ENCODE measurements at places on chromosomes 11 and 22. TPM values are rescaled to one million over a fixed set of nuclear protein-coding genes. Genes with fewer than 3 reads are reported as not detected.

Gene OR52N4
- total RNA-seq = 0.52 TPM

- DNase-seq = peak; percentile 65
These were observed 28.2 kb upstream of the JAM3 start for GRCh38 chr11:134040386-134041302.

DNA sequence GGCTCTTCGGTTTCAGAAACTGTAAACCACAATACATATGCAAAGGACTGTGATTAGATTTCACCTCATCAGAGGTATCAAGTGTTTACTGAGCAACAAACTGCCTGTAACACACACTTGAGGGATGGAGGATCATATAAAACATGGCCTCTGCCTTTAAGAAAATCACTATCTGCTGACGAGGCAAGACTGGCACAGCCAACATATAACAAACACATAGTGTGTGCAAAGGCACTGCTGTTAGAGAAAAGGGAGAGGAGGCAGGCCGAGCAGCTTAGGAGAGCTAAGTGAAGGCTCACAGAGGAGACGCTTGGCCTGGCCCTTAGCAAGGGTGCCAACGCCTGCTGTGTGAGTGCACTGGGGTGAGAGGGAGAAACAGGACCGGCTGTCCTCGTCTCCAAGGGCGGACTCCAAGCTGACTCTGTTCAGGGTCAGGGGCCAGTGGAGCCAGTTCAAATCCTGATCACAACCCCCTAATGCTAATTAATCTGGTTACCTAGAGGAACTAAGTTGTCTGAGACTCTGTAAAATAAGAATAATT, 48.2 kb downstream of the LRFN4 start:
- DNase-seq = no peak

- DNase-seq = no peak
These were observed 292.6 kb downstream of the NTM start for GRCh38 chr11:131662993-131663392.

DNA sequence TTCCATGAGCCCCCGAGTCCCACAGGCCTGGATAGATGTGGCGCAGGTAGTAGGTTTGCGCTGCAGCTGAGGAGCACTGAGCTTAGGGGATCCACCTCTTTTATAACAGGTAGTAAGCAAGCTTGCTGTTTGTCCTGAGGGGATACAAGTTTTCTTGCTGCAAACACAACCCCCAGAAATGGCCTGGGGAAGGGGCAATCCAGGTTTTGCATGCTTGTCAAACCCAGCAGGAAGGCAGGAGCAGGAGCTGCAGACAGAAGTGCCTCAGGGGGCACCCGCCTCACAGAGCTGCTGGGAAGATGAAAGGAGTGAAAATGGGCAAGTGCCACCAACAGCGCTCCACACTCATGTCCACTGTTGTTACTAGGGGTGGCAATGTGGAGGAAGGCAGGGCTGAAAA, 18.5 kb downstream of the APOL5 start:
- no peak for DNase-seq

DNA sequence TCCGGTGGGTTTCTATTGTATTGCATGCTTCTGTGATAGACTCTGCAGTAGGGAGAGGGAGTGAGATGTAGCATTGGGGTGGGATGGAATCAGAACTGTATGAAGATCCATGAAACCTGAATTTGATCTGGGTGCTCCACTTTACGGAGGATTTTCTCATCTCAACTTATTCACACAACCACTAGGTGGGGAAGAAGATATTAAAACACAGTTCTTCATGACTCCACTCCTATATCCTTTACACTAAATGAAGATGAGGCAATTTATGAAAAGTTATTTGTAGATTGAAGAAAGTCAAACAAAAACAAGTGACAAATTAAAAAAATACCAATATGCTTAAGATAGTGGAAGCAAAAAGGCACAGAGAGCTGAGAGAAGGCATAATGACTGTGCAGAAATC, 92.6 kb upstream of the PDGFD start:
- no peak for DNase-seq
